NCI-H2081 (cell line): ENCODE measurements at places on chromosomes 3 and 15.

- DNase-seq = no peak
These were observed 138.6 kb downstream of the FBLN2 start for GRCh38 chr3:13687517-13687943.

DNA sequence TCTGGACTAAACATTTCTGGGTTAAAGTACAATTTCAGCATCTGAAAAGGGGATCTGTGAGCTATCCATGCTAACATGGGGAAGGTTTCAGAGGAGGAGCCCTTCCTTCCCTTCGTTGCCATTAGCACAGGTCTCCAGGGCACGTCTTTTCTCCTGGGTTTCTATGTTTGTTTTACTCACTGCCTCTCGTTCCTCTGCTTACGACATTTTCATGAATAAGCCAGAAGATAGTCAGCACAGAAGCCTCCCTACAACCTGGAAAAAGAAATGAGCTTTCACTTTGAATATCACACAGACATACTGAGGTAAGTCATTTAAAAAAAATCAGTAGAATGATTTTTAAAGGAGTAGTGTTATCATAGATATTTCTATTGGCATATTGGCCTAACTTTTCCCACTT, 117.2 kb upstream of the KCNMB2 start:
- DNase-seq = peak; percentile 43

DNA sequence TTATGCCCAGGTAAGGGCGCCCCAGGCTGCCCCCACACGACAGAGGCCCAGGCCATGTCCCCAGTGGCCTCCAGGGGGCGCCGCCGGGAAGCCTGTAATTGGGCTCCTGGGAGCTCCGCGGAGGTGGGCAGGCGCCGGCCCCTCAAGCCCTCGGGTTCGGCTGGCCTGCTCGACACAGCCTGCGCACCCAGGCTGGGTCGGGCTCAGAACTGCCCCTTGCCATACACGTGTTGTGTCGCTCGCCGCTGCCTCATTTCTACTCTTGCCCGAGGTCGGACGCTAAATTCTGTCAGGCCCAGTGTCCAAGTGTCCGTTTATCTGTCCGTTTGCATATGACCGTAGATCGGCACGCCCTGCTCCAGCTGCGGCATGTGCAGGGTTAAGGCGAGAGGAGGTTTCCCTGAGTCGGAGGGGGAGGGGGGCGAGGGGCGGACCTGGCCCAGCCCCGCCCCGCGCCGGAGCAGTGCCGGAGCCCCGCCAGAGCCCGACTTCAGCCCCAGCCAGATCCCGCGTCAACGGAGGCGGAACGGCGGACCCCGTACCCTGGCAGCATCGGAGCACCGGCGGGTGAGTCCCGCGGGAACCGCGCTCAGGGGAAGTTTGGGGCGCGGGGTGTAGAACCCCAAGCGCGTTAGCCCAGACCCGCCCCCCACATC, at the start of gene KLHDC8B:
Gene KLHDC8B (plus strand): TSS at position 480 of the 656 bp plus-strand sequence. CDS start 1,172 bp downstream, outside the sequence.
- DNase-seq = peak; percentile 58

- DNase-seq = no peak
These were observed 118.4 kb downstream of the ADCY5 start for GRCh38 chr3:123330441-123330991.

- DNase-seq = no peak
These were observed 20.9 kb downstream of the AVEN start for GRCh38 chr15:34018021-34018645.

GRCh38 chr15:90953947-90954711, 555 bp upstream of the RCCD1 start:
- DNase-seq = no peak

- no peak for DNase-seq
These were observed 328.8 kb downstream of the PTPRG start for GRCh38 chr3:61890167-61890566.

GRCh38 chr3:15647611-15648167, 46.1 kb downstream of the BTD start:
- no peak for DNase-seq

- DNase-seq = no peak
These were observed 295.8 kb downstream of the MAGI1 start for GRCh38 chr3:65742914-65743313.

DNA sequence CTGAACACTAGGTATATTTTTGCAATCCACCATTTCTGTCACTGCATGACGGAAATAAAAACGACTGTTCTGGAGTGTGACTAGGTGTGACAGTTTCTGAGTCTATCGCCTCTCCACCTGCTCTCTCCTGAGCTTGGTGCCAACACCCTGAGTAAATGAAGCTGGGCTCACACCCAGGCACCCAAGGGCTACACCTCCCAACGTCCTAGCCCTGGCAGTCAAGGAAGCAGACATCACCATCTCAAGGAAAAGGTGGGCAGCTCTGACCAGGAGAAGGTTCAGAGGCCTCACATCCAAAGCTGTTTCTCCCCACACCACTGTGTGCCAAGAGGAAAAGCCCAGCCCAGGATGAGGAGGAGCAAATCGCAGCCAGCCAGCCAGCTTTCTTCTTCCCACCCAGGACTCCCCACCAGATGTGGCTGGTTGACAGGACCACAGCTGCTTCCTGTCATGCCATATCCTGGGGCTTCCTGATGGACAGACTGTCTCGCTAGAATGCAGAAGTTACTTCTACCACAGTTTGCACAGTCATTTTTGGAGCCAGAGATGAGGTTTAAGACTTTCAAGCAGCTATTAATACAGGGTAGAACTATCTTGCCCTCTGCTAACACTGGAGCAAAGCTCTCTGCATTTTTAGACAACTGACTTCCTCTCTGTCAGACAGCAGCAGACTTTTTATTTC, 3.3 kb downstream of the SCAMP2 start:
- DNase-seq = no peak

- no peak for DNase-seq
These were observed 15.1 kb downstream of the U2SURP start for GRCh38 chr3:143016321-143016972.

DNA sequence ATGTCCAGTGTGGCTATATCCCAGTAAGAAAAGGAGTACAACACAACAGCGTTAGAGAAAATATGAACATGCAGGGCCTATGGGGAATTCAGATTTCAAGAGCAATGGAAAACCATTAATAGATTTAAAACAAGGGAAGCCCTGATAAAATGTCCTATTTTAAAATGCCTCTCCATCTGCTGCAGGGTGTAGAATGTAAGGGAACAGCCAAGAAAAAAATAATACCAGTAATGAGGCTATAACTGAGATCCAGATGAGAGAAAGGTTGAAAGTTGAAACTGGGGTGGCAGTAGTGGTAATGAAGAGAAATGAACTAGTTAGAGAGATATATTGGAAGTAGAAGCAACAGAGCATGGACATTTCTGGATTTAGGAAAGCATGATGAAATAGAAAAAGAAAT, 226.1 kb downstream of the KCNMB2 start:
- no peak for DNase-seq

DNA sequence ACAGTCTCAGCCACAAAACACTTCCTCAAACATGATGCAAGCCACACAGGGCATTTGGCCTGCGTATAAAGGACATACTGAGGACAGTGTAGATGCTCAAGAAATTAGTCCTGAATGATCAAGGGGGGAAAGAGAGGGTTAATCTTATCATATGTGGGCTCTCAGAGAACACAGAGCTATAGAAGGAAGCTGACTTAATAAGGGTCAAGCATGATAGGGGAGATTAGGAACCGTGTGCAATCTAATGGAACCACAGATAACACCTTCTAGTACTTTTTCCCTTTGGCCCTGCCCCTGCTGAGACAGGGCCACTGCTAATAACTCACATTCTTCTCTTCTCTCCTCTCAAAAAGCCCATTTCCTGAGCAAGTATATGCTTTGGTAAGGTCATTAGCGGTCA, 114.1 kb upstream of the ADAMTS9 start:
- no peak for DNase-seq

DNA sequence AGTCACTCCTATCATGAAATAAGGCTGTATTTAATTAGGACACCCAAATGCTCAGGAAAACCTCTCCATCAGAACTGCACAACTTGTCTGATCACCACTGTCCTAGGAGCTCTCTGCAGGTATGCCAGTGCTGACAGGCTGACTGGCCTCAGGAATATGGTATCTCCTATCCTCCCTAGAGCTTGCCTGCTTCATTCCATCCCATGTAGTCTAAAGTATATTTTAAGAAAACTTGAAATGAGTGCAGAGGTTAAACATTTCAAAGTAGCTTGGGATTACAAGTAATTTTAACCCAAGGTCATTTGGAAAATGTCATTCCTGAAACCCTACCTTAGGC, 23.7 kb downstream of the FILIP1L start:
- DNase-seq = no peak

GRCh38 chr3:141707741-141708203, 30.3 kb upstream of the RNF7 start:
- DNase-seq = no peak

- no peak for DNase-seq
These were observed 110.6 kb upstream of the NANOGP8 start for GRCh38 chr15:35195649-35196048.

- peak; percentile 46 for DNase-seq
These were observed 1.2 kb upstream of the UBP1 start for GRCh38 chr3:33441225-33441976.

- DNase-seq = no peak
These were observed 32.9 kb downstream of the B3GALNT1 start for GRCh38 chr3:161072211-161072621.

- peak; percentile 77 for DNase-seq
These were observed at the start of gene MAP6D1 for GRCh38 chr3:183825456-183826161. TSS of gene MAP6D1 (minus strand) at chr3:183825577. CDS start at chr3:183825547, 30 bp downstream.

GRCh38 chr15:39907216-39907615, 12.8 kb downstream of the GPR176 start:
- no peak for DNase-seq

DNA sequence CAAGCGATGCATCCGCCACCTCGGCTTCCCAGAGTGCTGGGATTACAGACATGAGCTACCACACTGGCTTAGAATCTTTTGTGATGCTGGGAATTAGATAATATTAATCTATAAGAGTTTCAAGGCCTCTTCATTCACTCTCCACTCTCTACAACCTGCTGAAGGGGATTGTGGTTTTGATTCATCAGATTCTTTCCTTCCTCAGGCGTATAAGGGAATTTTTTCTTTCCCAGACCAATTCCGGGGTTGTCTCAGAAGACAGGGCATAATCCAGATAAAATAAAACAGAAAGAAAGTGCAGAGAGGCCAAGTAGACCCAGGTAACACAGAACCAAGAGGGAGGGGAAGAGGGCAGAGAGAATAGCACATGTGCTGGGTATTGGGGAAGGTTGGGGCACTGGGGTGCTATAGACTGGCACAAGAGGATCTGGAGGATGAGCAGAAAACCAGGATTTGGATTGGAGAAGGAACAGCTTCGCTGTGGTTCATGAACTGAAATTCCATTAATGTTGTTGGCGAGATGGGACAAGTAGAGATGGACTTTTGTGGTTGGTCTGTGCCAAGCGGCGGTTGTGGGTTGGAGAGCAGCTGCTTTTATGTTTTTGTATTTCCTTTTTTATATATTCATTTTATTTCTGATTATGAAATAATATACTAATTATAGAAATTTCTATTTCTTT, 12.8 kb downstream of the ARL6IP5 start:
- DNase-seq = no peak

- DNase-seq = no peak
These were observed 106.4 kb upstream of the RPL32 start for GRCh38 chr3:12947504-12948369.

DNA sequence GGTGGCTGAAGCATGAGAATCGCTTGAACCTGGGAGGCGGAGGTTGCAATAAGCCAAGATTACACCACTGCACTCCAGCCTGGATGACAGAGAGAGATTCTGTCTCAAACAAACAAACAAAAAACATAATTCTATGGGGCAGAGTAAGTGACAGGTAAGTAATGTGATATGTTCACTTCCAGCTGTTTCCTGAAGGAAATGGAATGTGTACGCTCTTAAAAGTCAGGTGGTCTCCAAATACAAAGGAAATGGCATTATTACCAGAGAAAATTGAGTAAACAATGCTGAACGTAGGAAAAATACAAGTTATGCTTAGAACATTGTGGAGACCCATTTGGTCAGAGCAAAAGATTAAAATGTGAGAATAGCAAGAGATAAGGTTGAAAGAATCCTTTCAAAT, 278.5 kb downstream of the SCAPER start:
- no peak for DNase-seq

DNA sequence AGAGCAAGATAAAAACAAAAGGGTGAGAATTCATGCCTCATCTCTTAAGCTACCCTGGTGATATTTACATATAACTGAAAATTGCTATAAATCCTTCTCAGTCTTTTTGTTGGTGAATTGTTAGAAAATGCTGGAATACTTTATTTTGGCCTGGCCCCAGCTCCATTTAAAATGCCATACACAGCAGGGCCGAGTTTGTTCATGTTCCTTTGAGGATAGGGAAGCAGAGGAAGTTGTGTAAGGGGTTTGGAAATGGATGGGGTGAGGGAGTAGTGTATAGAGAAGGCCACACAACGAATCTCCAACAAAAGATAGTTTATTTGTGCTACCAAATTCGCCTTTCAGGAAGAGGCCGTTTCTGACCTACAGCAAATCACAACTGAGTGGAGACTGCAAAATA, 78.6 kb upstream of the ADAMTS9 start:
- no peak for DNase-seq

DNA sequence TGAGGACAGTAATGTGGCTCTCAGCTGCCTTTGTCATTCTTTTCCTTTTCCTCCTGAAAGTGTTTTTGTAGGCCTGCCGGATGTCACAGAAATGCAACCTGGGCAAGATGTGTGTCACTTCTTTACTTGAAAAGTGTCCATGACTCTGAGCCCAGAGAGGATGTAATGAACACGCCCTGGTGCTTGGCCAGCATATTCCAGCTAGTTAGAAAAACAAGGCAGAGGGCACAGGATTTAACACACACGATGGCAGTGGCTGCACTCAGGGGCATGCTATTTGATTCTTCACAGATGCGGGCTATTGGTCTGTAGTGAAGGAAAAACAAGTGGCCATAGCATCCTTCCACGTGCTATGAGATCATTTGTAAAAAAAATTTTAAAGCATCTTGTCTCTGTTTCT, 30.3 kb upstream of the PTX3 start:
- DNase-seq = no peak

GRCh38 chr3:188700501-188700900, 471.3 kb upstream of the TPRG1 start:
- no peak for DNase-seq

- DNase-seq = no peak
These were observed 9.7 kb downstream of the LIPC start for GRCh38 chr15:58441376-58442070.

DNA sequence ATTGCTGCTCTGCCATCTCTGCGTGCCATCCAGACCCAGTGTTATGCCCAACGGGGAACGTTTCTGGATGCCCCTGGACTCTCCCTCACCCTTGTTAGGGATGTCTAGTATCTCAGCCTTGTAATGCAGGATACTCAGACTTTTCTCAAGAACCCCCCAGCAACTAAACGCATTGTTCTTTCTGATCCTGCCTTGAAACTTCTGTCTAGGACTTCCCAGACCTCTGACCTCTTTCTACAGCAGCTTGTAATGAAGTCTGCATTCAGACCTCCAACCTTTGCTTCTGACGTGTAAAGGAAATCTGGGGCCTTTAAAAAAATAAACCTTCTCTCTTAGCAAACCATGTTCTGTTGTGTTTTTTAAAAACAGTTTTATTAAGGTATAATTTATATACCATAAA, 139.5 kb downstream of the KCNAB1 start:
- DNase-seq = no peak

- no peak for DNase-seq
These were observed 1.1 kb downstream of the RIOX2 start for GRCh38 chr3:97970956-97971620.

GRCh38 chr3:29612536-29612935, 331.7 kb downstream of the RBMS3 start:
- DNase-seq = no peak

GRCh38 chr3:12750223-12750622, 8.8 kb downstream of the TMEM40 start:
- DNase-seq = no peak
